Occipital lobe (tissue), 3 donors: ENCODE measurements at places on chromosomes 2 and 18. TPM values are rescaled to one million over a fixed set of nuclear protein-coding genes. Genes with fewer than 3 reads are reported as not detected.

MARCO gene
- total RNA-seq = 0.31 TPM

CHST9 gene
- 3.1 TPM for total RNA-seq

ITGAV gene
- 73.2 TPM for total RNA-seq

- no peak for DNase-seq
Measured at GRCh38 chr2:29011418-29012060, 30.4 kb downstream of the TOGARAM2 start.

MAP2 gene
- total RNA-seq = 681 TPM

DNA sequence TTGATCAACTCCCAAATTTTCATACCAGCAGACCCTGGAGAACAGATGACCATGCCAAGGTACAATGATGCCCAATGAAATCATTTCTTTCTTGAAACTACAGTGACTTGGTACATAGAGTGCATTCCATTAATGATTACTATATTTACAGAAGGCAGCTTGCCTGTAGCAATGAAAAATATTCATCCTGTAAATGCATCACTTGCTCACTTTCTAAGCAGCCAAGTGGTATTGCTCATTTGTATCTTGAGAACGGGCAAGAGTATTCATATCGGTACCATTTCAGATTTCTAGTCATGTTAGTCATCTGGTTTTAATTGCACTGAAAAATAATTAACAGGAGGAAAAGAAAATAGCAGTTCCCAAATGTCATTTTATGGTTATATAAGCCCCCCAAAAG lies 59.6 kb downstream of the VIL1 start:
- no peak for DNase-seq

DNA sequence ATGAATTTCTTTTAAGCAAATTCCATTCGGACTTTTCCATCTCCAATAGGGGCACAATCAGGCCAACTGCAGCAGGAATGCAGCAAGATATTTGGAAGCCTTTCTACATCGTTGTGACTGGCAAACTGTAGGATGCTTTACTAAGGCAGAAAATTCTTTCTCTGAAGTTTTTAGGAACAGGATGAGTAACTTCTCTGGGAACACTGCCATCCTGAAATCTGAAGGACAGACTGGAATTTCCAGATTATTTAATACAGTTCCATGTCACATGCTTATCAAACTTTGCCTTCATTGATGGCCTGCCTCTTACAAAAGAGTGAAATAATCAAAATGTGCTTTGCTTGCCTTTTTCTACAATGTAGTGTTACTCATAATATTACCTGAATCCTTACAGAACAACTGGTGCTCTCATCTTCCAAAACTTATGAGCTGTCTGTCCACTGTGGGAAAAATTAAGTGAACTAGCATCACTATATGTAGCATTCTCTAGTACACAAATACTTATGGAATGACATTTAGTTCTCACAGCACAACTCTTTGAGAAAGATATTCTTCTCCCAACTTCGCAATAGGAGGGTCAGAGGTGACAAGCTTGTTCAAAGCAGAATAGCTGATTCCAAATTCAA lies 32.0 kb upstream of the MAP2 start:
- no peak for DNase-seq

ALPG gene
- not detected for total RNA-seq

DNA sequence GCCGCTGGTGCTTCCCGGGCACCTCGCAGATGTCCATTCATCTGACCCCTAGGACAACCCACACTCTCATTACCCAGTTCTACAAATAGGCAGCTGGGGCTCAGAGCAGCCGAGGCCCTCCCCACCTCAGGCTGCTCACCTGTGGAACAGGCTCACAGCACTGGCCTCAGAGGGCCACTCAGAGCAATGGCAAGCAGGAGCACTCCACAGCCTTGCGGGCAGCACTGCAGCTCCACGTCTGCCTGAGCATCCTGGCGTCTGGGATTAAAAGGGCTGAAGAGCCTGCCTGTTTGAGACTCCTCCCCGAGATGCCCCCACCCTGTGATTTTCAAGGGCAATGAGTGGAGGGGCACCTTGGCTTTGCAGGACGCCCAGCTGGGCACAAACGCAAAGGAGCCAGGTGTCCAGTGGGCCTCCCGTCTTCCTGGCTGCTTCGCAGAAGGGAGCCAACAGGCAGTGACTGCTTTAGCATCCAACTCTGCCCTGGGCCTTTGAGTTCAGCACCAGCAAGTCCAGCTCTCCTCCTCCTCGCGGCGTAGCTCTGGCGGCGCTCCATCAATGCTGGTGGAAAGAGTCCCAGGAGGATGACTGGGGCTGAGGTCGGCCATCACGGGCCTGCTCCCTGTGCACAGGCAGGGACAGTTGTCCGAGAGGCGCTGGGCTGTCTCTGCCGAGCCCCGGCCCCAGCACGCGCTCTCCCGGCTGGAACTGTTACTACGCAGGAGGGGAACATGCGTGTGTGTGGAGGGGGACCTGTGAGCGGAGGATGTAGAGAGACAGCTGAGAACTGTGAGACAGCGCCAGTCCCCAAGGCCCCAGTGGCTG lies 297.2 kb downstream of the NDUFA10 start:
- DNase-seq = no peak

DNA sequence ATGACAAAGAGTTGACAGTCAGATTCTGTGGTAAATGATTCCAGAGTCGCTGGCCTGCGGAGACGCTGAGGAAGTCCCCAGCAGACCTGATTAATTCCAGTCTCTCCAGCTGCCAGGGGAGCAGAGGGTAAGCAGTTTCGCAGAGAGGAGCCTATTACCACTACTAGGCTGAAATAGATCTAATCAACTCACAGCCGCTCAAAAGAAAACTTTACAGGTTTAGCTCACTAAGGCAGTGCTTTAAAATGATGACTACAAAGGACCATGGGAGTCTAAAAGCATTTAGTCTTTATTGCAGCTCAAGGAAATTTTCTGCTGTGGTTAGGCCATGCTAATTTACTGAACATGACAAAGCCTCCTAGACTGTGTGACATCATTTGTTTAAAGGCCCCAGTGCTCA lies 445.6 kb upstream of the POU3F3 start:
- DNase-seq = no peak

- no peak for DNase-seq
Measured at GRCh38 chr18:26002375-26002910, 88.0 kb downstream of the SS18 start.

LAMA1 gene
- total RNA-seq = 15.1 TPM

DNA sequence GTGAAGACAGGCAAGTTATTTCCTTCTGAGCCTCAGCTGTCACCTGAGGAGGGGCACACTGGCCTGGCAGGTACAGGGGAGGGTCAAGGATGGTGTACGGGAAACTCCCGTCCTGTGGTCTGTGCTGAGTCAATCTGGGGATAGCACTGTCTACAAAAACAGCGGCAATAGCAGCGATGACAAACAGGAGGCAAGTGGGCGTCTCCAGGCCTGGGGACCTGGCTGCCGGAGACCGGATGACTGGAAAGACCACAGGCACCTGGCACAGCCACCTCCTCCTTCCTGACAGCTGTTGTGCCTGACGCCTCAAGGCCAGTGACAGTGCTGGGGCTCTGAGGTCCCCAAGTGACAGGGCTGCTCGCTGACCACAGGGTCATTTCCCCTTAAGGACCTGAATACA lies 202.1 kb upstream of the HS6ST1 start:
- DNase-seq = no peak

DNA sequence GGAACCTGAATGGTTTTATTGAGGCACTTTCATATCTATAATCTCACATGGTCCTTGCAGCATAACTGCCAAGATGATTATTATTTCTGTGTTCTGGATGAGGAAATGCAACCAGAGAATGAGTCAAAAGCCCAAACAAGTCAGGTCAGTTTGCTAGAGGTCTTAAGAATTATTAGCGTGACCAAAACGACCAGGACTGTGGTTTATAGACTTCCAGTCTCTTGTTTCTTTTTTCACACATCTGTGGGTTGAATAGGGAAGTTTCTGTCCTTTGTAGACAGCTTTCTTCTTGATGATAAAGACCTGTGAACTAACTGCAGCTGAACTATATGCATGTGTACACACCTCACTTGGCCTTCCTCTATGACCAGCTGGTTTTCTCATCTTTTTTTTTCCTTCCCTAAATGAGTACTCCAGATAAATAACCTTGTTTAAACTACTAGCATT lies 13.9 kb downstream of the ADAM23 start:
- DNase-seq = no peak

- no peak for DNase-seq
Measured at GRCh38 chr2:97267411-97268074, 154.6 kb downstream of the ANKRD36 start.

GRCh38 chr2:55961318-55961911 lies 37.8 kb upstream of the EFEMP1 start:
- no peak for DNase-seq
